ENCODE measurements at places on chromosomes 2 and 18.

DNA sequence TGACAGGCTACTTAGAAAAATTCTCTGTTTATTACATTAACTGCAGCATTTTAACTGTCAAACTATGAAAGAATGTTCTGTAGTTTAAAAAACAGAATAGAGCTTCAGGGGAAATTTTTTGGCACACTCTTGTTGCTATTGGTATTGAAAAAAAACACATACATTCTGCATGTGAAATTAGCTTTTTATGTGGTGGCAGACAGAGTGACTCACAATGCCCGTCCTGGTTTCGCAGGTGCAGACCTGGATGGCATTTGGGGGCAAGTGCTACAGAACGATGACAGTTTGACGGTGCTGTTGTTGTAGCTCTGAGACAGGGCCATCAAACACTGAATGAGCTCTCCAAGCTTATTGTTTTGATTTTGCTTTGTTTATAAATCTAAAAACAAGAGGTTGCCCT is 105.0 kb upstream of the MAP3K20 start:
- DNase-seq, result no peak

- no peak for DNase-seq
These were observed 105.0 kb upstream of the RBBP8 start for GRCh38 chr18:22828171-22828570.

GRCh38 chr2:98564541-98565132 is 43.7 kb downstream of the COA5 start:
- no peak for DNase-seq

- DNase-seq, result no peak
These were observed 566 bp downstream of the GATA6 start for GRCh38 chr18:22169889-22170420.

DNA sequence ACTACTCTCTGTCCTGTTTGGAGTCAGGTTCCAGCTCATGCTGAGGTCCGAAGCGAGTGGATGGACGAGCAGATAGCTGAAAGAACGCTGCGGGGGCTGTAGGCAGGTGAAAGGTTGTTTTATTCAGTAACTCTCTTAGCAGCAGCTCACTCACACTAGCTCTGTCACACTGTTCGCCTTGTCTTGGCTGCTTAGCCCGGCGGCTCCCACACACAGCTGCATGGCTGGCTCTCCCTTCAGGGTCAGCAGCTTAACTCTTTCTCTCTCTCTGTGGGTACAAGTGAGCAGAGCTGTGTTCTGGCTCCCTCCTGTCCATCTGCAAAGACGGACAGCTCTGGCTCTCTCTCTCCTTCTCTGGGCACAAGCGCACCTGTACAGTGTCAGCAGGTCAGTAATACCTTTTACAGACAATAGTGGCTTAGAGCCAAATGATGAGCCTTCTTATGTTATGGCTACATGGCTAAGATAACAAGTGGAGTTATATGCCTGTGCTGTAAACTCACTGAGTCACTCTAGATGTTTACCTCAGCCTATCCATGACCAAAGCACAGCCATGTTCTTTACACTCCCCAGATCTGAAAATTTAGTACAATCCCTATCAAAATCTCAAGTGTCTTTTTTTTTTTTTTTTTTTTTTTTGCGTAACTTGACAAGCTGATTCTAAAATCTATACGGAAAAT is 149.3 kb downstream of the GALNT1 start:
- DNase-seq, result no peak

- DNase-seq, result peak; percentile 61
These were observed 146.7 kb downstream of the MYO3B start for GRCh38 chr2:170324640-170325046.

DNA sequence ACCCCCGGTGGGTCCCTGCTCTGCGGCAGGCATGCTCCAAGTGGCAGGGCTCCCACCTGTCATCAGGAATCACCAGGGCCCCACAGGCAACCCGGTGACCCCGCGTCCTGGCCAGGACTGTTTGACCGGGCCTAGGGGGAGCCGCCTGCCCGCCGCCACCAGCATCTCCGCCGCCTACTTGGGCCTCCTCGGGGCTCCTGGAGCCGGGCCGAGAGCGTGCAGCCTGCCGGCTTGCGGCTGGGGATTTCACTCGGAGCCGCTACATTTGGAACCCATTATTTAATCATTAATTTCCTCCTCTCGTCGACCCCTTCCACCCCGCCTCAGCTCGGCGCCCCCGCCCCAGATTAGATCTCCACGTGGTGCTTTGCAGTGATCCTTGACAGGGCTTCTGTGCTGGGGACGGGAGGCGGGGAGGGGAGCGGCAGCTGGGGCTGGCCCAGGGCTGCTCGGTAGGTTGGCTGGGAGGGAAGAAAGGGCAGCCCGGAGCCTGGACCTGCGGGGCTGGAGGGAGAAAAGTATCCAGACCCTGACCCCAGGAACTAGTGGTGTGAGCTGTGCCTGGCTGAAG is 295.4 kb downstream of the CYP26B1 start:
- no peak for DNase-seq

- DNase-seq, result no peak
These were observed 117.7 kb downstream of the CRIM1 start for GRCh38 chr2:36473230-36473629.

DNA sequence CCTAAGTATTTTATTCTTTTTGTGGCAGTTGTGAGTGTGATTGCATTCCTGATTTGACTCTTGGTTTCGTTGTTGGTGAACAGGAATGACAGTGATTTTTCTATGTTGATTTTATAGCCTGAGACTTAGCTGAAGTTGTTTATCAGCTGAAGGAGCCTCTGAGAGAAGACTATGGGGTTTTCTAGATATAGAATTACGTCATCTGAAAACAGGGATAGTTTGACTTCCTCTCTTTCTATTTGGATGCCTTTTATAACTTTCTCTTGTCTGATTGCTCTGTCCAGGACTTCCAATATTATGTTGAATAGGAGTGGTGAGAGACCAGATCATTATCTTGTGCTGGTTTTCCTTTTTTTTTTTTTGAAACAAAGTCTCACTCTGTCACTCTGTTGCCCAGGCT is 18.0 kb upstream of the NOL4 start:
- no peak for DNase-seq

DNA sequence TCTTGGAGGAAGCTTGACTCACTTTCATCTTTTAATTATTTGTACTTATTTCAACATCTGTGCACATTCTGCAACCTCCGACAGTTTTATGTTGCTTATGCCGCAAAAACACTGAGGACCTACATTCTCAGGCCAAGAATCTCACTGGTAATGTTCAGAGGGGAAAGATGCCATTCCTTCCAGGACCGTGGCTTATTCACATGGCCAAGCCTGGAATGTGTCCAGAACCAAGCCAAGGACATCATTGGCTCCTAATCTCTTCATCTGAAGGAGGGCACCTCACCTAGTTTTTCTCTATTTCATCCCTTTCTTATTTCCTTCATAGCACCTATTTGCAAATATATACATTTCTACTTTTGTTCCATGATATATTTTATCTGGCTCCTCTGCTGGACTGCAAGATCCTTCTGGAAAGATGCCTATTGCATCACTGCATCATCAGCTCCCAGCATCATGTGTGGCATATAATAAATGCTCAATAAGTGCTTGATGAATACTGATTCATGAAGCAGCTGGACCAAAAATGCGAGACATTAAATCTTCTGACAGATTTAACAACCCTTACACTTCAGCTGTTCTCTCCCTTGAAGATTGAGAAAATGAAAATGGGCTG is 377.1 kb downstream of the TNS1 start:
- no peak for DNase-seq

GRCh38 chr2:213021971-213022899 is 129.2 kb downstream of the IKZF2 start:
- no peak for DNase-seq

GRCh38 chr2:14354231-14354630 is 278.3 kb upstream of the LRATD1 start:
- DNase-seq, result no peak

DNA sequence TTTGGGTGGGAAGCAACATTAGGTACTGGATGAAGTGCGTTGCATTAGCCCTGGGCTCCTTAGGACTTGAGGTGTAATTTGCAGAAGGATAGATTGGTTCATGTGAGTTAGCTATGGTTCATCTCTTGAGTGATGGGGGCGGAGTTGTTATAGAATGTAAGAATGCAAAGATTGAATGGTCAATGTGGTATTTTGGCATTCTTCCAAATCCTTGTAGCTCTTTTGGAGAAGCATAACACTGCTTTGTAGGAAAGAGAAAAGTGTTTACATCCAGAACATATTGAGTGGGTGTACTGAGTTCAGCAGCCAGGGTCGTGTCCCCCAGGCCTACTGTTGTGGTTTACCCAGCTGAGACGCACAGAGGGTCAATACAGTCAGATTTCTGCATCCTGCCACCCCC is 173.5 kb downstream of the FMNL2 start:
- DNase-seq, result no peak

- DNase-seq, result no peak
These were observed 277.5 kb upstream of the ZSWIM2 start for GRCh38 chr2:187126247-187127005.

- DNase-seq, result no peak
These were observed 79.3 kb upstream of the SCN7A start for GRCh38 chr2:166573391-166573790.

DNA sequence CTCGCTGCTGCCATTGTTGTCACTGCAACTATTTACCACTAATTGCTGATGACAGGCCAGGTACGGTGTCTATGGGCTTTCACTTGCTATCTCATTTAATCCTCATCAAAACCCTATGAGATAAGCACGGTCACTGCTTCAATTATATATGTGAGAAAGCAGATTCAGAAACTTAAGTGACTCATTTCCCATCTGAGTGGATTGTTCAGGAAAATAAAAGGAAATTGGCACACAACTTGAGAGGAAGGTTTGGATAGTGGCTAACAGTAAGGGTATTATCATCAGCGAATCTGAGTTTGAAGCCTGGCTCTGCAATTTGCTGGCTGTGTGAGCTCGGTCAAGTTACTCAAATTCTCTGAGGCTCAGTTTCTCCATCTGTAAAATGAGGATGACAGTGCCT is 196.0 kb downstream of the KCNS3 start:
- no peak for DNase-seq

DNA sequence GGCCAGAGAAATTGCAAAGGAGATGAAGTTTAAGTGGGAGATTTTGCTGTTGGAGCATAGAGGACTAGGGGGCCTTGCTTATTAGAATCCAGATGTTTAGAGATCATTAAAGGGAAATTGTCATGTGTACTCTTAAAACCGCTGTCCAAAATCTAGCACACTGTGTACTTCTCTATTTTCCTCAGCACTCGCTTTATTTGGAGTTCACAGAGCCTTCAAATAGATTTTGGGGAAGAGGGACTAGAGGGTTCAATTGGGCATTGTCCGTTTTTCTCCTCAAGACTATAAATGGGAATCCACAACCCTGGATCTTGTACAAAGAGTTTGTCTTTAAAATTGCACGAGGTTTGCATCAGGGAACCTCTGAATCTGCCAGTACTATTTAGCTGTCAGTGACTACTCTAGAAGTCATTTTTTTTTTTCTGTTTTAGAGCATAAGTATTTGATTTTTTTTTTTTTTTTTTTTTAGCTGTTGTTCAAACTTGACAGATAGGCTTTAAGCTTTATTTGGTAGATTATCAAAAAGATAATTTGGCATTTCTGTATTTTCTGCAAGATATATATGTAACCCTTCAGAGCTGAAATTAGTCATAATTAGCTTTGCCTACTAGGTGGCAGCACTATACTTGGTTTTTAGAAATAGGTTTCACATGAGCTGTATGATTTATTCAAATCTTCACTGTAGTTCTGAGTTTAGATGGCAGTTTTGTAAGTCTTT is 14.2 kb downstream of the PMS1 start:
- no peak for DNase-seq

GRCh38 chr18:14936313-14936712 is 188.3 kb downstream of the ANKRD30B start:
- no peak for DNase-seq

DNA sequence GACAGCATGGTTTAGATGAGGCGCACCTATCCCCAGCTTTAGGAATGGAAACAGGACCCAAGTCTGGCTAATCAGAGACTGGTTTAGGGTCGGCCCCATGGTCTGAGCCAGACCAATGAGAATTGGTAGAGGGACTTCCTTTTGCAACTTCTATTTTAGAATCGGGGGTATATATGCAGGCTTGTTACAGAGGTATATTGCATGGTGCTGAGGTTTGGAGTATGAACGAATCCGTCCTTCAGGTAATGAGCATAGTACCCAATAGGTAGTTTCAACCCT is 1.5 kb upstream of the BOLA3 start:
- DNase-seq, result no peak

DNA sequence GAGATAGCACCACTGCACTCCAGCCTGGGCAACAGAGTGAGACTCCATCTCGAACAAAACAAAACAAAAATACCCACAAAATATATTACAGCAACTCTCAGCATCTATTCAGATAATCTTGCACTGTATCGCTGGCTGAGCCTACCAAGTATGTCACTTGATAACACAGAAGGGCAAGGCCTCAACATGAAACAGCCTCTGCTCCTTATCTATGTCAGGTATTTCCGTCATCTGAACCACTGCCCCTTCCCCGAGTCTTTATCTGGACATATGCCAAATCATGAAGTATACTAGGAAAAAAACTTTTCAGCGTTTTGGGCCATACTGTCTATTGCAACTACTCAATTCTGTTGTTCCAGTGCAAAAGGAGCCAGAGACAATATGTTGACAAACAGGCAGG is 17.7 kb downstream of the PDIA6 start:
- no peak for DNase-seq

- DNase-seq, result no peak
These were observed 129.7 kb downstream of the PTPRM start for GRCh38 chr18:7696780-7697179.

GRCh38 chr2:14907014-14907612 is 274.6 kb downstream of the LRATD1 start:
- no peak for DNase-seq

DNA sequence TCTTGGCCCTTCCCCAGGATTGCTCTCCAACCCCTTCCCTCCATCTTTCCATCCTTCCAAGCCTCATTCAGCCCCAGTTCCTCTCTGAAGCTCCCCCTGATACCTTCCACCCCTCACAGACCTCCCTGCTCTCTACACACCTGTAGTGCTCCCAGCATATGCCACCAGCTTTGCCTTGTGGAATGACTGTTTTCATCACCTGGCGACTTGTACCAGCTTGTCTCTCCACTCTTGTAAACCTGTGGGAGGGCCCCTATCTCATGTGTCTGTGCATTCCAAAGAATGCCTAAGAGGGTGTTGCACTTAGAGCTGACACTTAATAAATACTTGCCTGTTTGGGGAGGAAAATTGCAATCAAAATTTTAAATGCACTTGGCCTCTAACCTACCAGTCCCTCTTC is 198.7 kb downstream of the BCL11A start:
- no peak for DNase-seq

DNA sequence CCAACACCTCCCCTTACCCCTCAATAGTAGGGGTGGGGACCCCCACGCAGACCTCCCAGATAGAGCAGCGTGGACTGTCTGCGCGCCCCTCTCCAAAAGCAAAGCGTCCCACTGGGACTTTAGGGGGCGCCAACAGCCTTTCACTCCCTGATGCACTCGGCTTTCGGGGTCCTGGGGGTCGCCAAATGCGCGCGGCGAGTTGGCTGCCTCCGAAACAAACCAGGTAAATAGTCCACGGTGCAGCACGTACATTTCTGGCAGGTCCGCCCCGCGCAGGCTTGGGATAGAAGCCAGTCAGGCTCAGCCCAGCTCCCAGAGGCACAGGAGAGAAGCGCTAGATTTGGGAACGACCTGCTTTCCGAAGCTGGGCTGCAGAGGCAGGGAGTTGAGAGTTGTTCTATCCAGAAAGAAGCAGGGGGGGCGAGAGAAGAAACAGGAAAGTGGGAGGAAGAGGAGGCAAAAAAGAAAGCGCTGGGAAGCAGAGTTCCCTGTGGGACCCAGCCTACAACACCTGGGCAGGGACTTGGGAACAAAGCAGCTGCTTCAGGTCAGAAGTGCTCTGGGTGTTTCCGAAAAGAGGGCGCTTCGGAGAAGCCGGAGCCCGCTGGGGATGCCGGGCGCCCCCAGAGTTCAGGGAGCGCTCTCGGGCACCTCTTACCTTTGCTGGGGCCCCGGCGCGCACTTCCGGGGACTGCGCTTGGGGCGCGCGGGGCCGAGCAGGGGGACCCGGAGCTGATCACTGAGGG is 544 bp downstream of the EVA1A start:
- no peak for DNase-seq

Measured in NCI-H1092 (cell line).